ENCODE measurements at places on chromosomes 11 and 22. TPM values are rescaled to one million over a fixed set of nuclear protein-coding genes. Genes with fewer than 3 reads are reported as not detected.

DNA sequence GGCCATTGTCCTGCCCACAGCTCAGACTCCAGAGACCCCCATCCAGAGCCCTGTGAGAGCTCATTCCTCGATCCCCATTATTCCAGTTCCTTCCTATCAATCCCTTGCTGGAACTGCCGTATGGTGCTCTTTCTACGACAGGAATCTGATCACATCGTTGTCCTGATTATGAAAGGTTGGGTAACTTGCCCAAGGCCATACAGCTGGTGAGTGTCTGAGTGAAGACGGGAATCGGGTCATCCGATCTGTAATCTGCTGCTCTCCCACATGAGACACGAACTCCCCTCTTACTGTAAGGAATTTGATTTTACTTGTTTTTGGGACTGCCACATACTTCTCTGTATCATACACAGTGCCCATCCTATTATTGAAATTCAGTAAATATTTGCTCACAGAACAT is 149.1 kb downstream of the OPCML start:
- DNase-seq, result no peak

DNA sequence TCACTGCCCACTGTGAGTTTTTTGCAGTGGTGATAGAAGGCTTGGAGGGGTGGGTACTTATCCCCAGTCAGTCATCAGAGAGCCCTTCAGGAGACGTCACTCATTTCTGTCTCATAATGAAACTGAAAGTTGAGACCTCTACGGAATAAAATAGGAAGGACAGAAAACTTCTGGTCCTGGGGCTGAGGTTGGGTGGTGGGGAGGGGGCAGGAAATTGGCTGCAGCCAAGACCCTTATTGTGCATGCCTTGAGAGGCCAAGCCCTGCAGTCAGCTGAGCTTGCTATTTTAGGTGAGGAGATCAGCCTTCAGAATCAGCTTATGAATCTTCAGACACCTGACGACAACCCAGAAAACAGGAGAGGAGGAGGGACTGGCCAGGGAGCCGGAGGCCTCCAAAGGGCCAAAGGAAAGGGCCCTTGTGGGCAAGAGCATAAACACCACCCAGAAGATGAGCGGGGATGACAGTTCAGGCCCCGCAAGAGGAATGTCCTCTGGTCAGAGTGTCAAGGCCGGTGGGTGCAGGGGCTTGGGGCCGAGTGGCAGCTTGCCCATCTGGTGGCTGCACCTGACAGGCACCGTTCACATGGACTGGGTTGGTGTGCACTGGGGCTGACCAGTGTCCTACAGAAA is 17.9 kb upstream of the ADA2 start:
- peak; percentile 65 for DNase-seq

DNA sequence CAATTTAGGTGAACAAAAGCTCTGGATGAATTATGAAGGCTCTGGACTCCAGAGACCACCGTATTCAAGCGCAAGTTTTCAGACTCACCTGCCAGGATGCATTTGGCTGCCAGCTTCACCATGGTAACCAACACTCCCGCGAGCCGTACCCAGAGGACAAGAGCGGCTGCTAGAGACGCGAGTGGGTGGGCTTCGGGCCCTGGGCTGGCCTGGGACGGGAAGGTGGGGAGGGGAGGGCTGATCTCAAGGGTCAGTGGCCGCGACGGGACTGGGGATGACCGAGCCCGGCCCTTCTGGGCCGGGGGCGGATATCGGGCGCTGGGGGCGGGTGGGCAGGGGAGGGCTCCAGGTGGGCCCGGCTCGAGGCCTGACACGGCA is 344 bp downstream of the IFT27 start:
- peak; percentile 66 for DNase-seq

DNA sequence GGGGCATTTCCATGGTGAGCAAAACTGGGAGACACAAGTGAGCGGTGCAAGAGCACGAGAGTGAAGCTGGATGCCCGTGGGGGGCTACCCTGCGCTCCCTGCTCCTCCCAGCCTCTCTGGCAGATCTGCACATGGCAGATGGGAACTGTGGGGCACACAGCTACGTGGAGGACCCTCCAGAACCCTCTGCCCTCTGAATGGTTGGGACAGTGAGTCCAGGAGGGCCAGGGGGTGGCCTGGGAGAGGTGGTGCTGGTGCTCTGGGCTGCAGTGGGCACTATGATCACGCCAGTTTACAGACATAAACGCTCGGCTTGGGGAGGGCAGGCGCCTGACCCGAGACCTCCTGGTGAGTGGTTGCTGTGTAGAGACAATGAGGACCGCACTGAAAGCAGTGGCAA is 205.9 kb downstream of the CTTN start:
- DNase-seq, result no peak

DNA sequence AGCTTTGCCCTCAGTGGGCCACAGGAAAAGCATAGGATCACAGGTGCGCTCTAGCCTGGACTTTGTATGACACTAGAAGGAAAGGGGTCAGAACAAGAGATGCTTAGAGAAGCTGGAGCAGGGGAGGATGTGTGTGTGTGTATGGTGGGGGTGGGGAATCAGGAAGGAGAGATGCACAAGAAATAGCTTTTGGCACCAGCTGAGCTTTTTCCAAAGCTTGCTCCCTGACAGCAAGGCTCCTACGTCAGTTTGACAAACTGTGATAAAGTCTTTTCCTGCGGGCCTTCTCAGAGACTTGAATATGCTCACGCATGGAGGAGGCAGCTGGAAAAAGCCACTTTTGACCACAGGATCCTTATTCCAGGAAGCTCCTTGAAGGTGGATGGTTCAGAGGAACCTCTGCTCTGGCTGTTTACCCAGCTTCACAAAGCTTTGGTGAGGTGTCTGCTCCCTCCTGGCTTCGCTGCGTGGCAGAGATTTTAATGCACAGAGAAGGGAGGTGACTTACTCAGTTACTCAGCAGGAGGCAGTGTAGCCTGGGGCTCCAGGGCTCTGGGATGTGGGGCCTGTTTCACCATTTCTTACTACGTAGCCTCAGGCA is 3.9 kb downstream of the CDC42EP1 start:
- no peak for DNase-seq

- DNase-seq, result no peak
Measured at GRCh38 chr22:47196166-47196849, 433.9 kb downstream of the TBC1D22A start.

GRCh38 chr11:71302911-71303310 is 50.5 kb upstream of the SHANK2 start:
- no peak for DNase-seq

DNA sequence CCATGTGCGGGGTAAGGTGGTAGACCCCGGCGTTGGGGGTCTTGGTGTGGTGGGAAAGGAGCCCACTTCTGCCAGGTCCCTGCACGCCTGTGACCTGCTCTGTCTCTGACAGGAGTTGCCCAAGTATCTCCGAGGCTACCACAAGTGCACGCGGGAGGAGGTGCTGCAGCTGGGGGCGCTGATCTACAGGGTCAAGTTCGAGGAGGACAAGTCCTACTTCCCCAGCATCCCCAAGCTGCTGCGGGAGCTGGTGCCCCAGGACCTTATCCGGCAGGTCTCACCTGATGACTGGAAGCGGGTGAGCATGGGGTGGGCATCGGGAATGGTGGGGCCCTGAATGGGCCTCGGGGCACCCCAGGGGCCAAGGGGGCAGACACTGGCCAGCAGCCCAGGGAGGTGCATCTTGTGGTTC is 83.0 kb downstream of the MYO7A start:
- no peak for DNase-seq

GRCh38 chr11:63719987-63720386 is 38.7 kb downstream of the RTN3 start:
- no peak for DNase-seq

DNA sequence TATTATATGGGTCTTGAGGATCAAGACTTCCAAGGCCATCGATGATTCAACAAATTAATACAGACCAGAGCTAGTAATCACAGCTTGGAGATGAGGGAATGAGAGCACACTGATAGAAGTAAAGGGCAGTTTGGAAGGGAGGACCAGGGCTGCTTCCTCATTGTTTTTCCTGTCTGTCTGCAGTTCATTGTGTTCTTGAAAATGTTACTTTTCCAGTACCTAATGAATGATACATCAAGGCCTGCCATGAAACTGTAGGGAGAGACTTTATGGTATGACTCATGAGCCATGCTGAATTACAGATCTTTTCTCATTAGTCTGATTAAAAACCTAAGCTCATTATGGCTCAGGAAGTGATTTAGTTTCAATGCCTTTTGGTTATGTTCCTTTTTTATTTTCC is 855.6 kb downstream of the KCNA4 start:
- no peak for DNase-seq

DNA sequence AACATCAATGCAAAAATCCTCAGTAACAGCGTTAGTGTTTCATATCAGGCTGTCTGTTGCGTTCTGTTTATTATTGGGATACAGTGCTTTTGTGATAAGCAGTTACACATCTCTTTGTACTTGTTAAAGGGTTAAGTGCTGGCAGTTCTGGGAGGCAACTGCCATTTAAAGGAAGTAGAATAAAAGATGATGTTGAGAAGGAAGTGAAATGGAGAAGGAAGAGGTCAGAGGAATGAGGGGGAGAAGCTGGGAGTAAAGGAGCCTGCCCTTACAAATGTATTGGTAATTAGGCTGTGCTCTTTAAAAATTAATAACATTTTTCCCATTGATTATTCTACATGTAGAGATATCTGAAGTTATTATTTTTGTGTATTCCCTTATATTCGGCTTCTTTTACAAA is 674.7 kb downstream of the NTM start:
- DNase-seq, result no peak

- no peak for DNase-seq
Measured at GRCh38 chr11:35116245-35116644, 22.7 kb upstream of the CD44 start.

DNA sequence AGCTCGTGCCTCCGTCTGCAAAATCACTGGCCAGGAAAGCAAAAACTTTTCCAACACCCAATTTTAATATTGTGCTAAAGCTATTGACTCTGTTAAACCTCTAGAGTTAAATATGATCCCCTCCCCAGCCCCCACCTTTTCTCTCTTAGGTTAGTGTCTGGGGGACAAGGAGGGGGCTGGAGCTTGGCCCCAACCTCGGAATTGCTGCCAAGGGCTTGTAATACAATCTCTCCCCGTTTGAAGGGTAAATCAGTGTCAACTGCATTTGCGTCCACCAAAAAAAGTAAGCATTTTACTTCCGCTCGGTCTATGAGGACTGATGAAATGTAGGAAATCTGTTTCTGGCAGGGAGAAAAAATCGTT is at the start of gene GAS2:
Gene GAS2 (plus strand): TSS at position 287 of the 363 bp plus-strand sequence. CDS start 8,259 bp downstream, outside the sequence.
- no peak for DNase-seq

The RBFOX2 gene
- total RNA-seq, result 0.37 TPM

The MS4A3 gene
- not detected for total RNA-seq

The SMC1B gene
- 1.6 TPM for total RNA-seq

The SOX10 gene
- total RNA-seq, result not detected

The DNAJB13 gene
- not detected for total RNA-seq

The CTSW gene
- total RNA-seq, result 413 TPM

The KLHL22 gene
- total RNA-seq, result 29.2 TPM

The PIWIL4 gene
- 0.39 TPM for total RNA-seq

The TTC28 gene
- 0.23 TPM for total RNA-seq

The MLC1 gene
- total RNA-seq, result 9.4 TPM

Data from activated CD8-positive, alpha-beta T cell treated with anti-CD3 and anti-CD28 coated beads, Interleukin-2, amount 10 ng/mL, durations not matched to agents 7 days and 5 days (primary cell).